Activated naive CD4-positive, alpha-beta T cell (primary cell): ENCODE measurements at places on chromosomes 12 and 14.

DNA sequence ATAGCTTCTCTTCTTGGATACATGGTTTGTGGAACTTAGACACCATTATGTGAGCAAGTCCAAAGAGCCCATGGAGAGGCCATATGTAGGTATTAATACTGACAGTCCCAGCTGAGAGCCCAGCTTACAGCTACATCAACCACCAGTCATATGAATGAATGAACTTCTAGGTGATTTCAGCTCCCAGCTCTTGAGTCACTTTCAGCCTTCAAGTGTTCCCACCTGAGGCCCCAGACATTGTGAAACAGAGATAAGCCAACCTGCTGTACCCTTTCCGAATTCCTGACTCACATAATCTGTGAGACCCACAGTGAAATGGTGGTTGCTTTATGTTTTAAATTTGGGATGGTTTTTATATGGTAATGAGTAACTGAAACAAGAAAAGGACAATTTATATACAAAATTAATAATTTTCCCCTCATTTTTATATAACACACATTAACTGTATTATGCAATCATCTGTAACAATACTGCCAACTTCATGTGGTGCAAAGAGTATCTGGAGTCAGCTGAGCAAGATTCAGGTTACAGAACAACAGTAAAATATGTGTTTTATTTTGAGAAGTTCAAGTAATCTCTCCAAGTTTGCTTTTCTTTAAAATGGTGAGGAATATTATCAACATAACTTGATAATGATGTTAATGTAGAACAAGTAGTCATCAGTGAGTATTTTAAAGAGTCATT lies 27.7 kb upstream of the FBXO33 start:
- no peak for DNase-seq

- no peak for DNase-seq
These were observed 54.0 kb downstream of the TSPAN9 start for GRCh38 chr12:3131129-3131528.

DNA sequence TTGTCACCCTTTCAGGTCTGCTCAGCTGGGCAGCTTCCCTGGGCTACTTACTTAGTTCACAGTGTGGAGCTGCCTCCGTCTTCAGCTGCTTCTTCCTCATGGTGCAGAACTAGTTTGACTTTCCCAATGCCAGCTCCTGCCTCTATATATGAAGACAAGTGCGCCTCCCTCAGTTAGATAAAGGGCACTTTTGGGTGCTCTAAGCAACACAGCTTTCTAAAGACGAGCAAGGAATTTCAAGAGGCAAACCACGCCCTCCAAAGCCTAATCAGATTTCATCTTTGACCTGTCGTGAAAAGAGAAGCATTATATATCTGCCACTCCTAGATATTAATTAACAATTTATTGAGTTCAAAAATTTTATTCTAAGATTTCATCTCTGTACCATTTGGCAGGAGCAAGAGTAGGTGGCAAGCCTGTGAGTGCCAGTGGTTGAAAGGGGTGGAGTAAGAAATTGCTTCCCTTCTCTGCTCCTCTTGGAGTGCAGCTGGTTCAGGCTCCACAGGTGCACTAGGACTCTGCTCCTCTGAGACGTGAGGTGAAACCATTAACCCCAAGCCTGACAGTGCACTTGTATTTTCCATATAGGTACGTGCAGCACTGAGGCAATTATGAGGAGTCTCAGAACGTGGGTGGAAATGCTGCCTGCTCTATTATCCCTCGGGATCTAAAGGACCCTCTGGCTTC lies 2.1 kb upstream of the SLC11A2 start:
- DNase-seq = no peak

DNA sequence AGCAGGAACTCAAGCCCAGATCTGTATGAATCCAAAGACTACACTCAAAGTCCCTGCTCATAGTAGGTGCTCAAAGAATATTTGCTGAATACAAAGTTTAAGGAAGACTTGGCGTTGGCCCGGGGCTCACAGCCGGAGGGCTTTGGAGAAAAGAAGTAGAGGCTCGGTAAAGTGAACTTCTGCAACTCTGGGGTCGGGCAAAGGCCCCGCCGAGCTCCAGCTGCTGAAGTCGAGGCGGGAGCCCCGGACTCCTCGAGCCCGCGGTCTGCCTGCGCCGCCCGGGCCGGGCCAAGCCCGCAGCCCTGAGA lies 335 bp downstream of the GCN1 start:
- DNase-seq = no peak

DNA sequence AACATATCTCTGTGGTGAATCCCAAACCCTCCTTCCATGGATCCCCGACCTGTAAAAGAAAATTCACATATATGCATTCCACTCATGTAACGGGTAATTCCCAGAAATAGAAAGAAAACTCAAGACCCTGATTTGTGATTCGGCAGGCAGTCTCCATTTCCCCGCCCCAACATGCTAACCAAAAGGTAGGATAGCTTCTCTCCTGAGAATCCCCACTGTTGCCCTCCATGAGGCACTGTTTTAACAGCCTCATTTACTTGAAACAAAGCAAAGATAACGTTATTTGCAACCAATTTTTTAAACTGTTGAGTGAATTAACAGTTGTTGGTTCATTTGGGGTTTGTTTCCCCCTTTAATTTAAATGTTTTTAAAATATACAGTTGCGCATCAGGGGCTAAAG lies 774 bp upstream of the SLC2A13 start:
- no peak for DNase-seq

DNA sequence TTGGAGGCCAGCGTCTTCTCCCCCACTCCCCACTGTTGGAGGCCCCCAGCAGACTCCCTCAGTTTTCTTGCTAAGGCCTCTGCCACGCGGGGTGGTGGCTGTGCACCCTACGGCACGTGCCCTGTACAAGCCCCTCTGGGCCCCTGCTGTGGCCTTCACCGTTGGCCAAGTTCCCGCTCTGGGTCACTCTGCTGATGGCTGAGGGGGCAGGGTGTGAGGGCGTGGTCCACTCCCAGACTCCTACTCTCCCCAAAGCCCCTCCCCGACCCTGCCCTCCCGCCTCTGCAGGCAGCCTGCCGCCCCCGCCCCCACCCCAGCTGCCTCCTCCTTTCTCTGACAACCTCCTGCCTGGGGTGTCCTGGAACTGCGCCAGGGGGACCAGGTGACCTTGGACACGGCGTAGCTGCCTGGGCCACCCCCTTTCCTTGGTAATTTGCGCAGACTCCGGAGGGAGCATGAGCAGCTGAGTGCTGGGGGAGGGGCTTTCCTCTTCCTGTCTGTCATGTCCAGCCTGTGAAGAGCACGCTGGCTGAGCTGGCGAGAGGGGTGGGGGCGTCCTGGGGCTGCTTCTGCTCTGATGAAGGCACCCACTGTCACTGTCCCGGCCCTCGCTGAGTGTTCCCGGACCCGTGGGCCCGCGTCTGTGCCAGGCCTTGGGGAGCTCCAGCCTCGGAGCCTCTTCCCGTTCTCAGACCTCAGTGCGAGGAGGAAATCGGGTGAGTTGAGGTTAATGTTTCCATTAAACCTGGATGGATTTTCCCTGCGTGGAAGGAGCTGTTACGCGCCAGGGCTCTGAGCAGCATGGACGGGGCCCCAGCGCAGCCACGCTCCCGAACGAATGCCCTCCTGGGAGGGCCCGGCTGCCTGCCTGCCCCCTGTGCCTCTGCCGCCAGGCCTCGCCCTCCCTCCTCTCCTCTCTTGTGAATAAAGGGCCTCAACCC lies 85.0 kb downstream of the KIF26A start:
- DNase-seq = no peak

- DNase-seq = no peak
These were observed 440.8 kb downstream of the EGLN3 start for GRCh38 chr14:33510063-33510481.

DNA sequence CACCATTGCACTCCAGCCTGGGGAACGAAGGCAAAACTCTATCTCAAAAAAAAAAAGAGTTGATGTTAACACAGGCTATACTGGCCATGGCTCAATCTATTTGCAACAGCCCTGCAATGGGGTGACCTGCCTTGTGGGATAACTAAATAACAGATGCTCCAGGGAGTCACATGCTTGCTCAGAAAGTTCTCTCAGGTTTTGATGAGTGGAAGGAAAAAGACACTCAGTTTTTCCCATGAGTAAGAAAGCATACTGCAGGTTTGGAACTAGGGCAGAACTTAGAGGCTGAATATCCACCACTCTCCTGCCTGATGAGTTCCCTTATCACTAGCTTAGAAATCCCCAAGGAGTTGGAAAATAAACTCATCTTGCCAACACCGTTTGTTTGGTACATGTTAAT lies 16.9 kb downstream of the WSB2 start:
- DNase-seq = no peak

DNA sequence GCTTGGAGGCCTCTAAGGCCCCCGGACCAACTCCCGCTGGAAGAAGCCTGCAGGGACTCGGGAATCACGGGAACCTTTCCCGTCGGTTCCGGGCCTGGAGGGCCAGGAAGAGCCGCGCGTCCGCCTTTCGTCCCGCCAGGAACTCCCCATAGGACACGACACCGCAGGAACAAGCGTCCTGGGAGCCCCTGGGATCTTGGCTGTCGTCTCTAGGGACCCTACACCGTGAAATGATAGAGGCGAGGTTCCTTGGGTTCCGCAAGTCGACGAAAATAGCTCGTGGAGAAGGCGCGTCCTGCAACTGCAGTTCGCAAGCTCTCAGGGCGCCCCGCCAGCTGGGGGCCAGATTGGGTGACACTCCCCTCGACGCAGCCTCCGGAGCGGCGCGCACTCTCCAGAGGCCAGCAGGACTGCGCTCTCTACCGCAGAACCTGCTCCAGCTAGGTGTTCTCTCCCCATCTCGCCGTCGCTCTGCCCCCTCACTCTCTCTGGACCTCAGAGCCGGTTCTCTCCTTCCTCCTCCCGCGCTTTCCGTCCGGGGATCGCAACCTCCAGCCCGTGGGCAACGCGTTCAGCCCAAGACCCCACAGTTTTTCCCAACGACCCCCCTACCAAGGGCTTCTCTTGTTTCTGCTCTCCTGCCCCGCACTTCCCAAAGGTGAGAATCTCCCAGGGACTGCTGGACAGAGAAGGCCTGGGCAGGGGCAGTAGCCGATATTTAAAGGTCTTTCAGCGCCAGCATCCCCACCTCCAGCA lies 776 bp downstream of the BMP4 start:
- DNase-seq = no peak

DNA sequence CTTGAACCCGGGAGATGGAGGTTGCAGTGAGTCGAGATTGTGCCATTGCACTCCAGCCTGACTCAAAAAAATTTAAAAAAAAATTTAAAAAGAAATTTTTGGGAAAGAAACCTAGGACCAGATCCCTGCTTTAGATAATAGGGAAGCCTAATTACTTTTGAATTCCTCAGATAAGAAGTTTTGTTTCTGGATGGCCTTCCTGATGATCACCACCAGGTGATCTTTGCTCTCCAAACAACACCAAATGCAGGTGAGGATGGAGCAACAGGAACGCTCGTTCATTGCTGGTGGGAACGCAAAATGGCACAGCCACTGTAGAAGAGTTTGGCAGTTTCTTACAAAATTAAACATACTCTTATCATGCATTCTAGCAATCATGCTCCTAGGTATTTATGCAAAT lies 28.5 kb upstream of the KLC1 start:
- DNase-seq = no peak

DNA sequence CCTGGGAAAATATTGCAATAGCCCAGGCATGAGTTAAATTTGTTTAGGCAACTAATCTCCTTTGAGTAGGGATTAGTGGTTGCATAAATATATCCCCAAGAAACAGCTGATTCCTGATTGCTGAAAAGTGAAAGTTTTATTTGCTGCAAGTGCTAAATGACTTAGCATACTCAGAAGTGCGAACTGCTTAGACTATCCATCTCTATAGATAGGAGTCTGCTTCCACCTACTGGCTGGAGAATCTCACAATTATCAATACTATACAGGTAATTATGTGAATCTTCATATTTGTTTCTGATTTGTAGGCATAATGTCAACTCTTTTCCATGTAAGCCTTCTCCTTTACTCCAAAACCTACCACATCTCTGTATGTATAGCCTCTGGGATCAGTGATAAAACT lies 12.0 kb upstream of the SLCO1B3 start:
- no peak for DNase-seq

GRCh38 chr12:100453951-100454350 lies 19.7 kb upstream of the NR1H4 start:
- DNase-seq = no peak

DNA sequence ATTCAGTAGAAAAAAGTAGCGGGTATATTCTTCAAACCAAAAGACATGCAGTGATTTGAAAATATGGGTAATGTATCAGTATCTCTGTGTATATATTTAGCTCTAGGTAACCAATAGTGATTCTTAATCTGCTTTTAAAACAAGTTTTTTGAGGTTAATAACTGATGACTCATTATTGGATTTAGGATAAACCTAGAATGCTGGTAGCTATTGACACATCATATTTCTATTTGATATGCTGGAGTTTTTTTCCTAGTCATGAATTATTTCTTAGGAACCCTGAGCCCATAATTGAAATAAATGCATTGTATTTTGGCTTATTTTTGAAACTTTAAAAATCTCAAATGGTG lies 15.5 kb downstream of the ARF6 start:
- DNase-seq = no peak
